ENCODE measurements at places on chromosomes 16 and 17. TPM values are rescaled to one million over a fixed set of nuclear protein-coding genes. Genes with fewer than 3 reads are reported as not detected.
A peak's percentile ranks its signal among the peaks of the same experiment; 100 is the strongest.

COL1A1 gene
- 259 TPM for total RNA-seq

KRT24 gene
- not detected for total RNA-seq

C17orf113 gene
- total RNA-seq, result 0.24 TPM

DNA sequence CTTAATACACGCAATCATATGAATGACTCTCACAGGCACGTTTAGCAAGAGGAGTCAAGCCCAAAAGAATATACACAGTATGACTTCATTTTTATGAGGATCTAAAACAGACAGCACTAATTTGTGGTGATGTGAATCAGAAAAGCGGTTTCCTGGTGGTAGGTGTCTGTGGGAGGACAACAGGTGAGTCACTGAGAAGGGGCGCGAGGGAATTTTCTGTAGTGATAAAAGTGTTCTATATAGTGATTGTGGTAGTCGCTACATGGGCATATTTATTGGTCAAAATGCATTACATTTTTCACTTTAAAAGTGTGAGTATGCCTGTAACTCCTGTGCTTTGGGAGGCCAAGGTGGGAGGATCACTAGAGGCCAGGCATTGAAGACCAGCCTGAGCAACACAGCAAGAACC is 7.6 kb upstream of the TNRC6A start:
- DNase-seq, result peak; percentile 54

GRCh38 chr16:4833584-4833983 is 13.5 kb downstream of the GLYR1 start:
- no peak for DNase-seq

- DNase-seq, result no peak
Observed at GRCh38 chr17:38620551-38621277, 15.0 kb upstream of the SRCIN1 start.

- DNase-seq, result peak; percentile 92
Observed at GRCh38 chr16:11094075-11094856, 149.9 kb downstream of the CLEC16A start.

DNA sequence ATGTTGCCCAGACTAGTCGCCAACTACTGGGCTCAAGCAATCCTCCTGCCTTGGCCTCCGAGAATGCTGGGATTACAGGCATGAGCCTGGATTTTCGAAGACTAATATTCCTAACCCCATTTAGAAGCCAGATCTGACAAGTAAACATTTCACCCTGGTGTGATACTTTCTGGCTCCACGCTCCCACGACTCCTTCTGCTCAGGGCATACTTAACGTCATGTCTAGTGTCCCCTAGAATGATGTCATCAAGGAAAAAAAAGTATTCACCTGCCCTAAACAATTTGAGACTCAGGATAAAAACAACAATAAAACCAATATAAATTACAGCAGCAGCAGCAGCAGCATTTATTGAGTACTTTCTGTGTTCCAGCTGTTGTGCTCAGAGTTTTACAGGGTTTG is 13.2 kb downstream of the ITGB3 start:
- DNase-seq, result no peak

DNA sequence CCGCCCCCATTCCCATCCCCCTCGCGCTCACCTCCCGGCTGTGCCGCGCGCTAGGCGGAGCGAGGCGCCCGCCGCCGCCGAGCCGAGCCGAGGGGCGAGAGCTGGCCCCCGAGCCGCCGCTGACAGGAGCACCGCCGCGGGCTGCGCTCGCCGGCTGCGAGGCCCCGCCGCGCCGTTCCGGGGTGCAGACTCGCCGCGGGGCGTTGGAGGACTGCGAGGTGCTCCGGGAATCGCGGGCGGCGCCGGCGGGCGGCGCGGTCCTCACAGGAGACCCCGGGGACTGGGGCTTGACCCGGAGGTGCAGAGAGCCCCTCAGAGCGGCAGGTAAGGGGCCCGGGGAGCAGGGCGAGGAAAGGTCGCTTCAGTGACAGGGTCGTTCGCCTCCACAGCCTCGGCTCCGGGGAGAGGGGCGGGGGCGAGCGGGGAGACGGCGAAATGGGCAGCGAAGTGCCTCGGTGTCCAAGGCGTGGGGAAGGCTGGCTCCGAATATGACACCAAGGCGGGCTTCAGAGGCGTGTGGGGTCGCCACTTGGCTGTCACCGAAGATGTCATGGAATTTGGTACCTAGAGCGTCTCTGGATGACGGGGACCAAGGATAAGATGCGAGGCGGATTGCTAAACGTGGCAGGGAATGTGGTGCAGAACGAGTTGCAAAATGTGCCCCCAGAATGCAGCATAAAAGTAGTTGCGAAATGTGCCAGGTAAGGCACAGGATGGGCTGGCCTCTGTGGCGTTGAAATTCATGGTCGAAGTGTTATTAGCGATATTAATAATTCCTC is 580 bp downstream of the TANC2 start:
- DNase-seq, result peak; percentile 22

- DNase-seq, result peak; percentile 37
Observed at GRCh38 chr16:81517629-81518438, 73.2 kb downstream of the CMIP start.

- no peak for DNase-seq
Observed at GRCh38 chr17:77223642-77224420, 83.1 kb downstream of the SEC14L1 start.

DNA sequence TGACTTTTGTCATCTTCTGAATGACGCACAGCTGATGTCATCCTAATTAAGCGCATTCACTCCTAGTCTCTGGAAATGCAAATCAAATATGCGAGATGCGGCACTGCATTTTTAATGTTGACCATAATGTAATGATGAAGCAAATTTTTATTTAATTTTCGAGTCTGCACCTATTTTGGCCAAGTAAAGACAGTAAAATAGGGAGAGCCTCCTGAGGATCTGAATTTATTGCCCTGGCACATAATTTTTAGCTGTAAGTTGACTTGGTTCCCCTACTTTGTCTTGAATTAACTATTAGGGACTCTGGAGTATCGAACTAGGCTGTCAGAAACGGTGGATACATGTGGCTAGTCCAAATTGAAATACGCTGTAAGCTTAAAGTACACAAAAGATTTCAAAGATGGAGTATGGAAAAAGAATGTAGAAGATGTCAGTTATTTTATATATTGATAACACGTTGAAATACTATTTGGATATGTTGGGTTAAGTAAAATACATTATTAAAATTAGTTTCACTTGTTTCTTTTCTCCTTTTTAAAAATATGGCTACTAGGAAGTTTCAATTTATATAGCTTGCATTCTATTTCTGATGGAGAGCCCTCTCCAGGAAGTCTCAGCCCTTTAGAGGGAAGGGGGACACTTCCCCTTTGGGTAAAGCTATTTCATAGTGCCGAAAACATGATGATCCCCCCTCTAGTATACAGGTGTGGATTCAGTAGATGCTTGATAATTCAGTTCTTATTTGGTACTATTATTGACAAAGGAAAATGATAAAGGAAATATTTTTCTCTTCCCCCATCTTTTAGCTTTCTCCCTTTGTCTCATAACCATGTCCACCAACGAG is 991 bp downstream of the KPNA2 start:
- DNase-seq, result no peak

- no peak for DNase-seq
Observed at GRCh38 chr17:46895171-46895570, 27.8 kb upstream of the GOSR2 start.

GRCh38 chr17:56779898-56780777 is 53.6 kb downstream of the C17orf67 start:
- peak; percentile 52 for DNase-seq

- DNase-seq, result no peak
Observed at GRCh38 chr16:88432753-88433152, 20.3 kb upstream of the ZFPM1 start.

Data from RPMI7951 (cell line).